ENCODE measurements at places on chromosomes 12 and 14.

- DNase-seq, result peak; percentile 49
Observed at GRCh38 chr12:48189331-48190125, 6.1 kb downstream of the CCDC184 start.

DNA sequence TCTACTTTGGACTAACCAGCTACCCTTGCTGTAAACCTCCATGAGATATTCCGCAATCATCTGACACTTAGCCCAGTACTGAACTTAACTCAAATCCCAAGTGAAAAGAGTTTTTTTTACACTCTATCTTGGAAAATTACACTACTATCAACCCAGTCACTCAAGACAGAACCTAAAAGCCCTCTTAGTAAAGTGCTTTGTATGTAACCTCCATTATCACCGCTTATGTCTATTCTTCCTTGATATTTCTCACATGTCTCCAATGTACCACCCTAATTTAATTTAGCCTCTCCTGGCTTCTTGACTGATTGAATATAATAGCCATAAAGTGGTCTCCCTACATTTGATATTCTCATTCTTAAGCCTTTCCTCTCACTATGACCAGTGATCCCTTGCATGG is 168.8 kb upstream of the SYT1 start:
- no peak for DNase-seq

- DNase-seq, result no peak
Observed at GRCh38 chr14:32015166-32015565, 61.9 kb upstream of the ARHGAP5 start.

- no peak for DNase-seq
Observed at GRCh38 chr14:22978981-22979671, 3.2 kb downstream of the AJUBA start.

DNA sequence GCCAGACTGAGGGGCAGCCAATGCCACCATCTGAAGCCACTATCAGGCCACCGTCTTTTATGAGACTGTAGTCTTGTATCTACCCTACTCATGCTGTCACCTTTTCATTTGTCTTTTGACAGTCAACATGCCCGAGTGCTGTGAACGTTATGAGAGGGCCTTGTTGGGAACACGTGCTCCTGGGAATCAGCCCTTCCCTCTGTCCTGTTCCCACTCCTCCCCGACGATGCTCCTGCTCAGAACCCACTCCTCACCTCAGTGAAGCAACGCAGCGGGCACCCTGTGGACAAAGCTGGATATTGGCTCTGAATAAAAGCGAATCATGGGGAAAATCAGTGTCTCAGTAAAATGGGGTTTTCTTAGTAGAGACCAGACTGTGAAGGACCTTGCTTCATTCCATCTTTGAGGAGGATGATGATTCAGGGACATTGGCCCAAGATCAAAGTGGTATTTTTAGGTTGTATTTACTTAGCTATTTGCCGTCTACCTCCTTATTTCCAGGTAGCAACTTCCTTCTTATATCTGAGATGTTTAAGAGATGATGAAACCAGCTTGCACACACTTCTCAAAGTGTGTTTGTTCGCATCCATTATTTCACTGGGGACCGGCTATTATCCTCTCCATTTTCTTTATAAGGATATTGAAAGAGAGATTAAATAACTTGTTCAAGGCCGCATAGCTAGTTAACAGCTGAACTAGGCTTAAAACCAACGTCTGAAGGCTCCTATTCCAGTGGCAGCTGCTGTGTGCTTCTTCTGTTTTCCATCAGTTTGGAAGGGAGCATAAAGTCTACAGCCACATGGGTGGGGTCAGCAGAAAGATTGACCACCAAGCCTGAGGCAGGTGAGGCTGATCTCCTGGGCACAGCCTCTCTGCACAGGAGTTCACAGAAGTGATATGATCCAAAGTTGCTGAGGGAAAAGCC is 43.9 kb upstream of the CTDSP2 start:
- DNase-seq, result no peak

- DNase-seq, result no peak
Observed at GRCh38 chr14:98136012-98136789, 1135.8 kb downstream of the BCL11B start.

GRCh38 chr12:72041811-72042210 is 103.2 kb downstream of the TPH2 start:
- no peak for DNase-seq

GRCh38 chr12:13165617-13166041 is 30.9 kb upstream of the EMP1 start:
- DNase-seq, result no peak

- peak; percentile 77 for DNase-seq
Observed at GRCh38 chr14:100246809-100247428, 8.0 kb downstream of the YY1 start.

DNA sequence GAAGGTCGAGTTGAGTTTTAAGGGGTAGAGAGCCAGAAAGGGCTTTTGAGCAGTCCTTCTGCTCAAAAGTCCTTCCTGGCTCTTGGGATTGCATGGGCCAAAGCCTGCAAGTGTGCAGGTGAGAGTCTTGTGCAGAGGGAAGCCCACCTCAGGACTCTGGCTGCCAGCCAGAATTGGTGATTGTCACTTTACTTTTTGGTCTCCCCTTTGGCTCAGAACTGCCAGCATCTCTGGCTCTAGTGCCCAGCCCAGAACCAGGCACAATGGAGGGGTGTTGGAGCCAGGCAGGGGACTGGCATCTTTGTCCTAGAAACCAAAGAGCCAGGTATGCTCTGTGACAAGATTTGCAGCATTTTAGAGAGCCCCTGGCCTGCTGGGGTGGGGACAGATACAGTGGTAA is 23.5 kb downstream of the FAM222A start:
- DNase-seq, result no peak

DNA sequence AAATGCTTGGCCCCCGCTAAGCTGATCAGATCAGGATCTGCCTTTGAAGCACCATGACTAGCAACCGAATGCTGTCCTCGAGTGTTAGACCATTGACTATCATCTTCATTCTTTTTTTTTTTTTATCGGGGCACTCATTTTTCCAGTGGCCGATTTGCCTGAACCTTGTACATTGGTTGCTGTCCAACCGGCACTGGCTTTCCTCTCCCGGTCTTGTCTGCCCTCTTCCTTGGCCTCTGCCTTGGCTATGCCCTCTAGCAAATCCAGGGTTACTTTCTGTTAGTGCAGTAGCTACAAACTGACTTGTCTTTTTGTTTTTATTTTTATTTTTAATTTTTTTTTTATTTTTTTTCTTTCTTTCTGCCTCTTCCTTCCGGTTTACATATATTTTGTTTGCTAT is 102.3 kb downstream of the ALG10 start:
- no peak for DNase-seq

DNA sequence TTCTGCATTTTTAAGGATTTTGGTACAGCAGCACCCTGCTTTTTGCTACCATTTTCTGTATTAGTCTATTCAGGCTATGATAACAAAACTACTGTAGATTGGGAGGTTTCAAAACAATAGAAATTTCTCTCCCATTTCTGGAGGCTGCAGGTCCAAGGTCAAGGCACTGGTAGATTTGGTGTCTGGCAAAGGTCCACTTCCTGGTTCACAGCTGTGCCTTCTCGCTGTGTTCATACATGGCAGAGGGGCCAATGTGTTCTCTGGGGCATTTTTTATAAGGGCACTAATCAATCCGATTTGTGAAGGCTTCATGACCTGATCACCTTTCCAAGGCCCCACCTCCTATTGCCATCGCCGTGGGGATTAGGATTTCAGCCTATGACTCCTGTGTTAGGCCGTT is 268.1 kb upstream of the RTL1 start:
- no peak for DNase-seq

DNA sequence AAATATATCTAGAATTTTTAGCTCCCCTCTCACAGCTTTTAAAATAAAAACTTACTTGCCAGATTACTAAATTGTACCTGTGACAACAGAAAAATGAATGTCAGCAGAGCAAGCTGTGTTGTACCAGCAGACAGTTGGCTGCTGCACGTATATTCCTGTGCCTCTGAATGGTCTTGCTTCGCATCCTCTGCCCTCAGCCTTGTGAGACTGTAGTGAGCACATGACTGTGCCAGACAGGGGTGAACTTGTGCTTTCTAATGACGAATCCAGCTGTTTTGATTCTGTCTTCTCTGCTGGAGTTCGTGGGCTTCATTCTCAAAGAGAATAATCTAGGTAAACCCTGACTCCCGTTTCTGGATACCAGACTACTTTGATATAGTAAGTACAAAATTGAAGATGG is 58.3 kb upstream of the FRMD6 start:
- no peak for DNase-seq

DNA sequence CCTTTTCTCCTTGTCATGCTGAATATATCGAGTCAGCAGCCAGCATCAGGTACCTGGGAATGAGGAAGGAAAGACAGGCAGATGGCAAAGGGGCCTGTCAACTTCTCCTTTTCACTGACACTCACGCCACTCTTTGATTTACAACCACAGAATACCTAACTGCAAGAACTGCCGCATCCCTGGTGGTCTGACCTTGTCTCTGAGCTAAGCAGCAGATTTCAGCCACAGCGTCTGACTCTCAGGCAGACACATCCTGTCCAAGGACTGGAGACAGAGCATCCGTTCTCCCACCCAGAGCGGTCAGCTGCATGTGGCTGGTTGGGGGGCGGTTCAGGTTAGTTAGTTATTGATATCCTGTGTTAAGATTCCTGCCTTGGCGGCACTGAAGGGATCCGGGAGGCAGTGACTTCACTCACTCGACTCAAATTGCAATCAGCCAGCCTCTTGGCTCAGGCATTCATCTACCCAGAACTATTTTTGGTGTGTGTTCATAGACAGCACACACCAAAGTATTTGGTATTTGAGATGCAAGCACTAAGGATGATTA is 11.2 kb upstream of the MAP1LC3B2 start:
- DNase-seq, result no peak

DNA sequence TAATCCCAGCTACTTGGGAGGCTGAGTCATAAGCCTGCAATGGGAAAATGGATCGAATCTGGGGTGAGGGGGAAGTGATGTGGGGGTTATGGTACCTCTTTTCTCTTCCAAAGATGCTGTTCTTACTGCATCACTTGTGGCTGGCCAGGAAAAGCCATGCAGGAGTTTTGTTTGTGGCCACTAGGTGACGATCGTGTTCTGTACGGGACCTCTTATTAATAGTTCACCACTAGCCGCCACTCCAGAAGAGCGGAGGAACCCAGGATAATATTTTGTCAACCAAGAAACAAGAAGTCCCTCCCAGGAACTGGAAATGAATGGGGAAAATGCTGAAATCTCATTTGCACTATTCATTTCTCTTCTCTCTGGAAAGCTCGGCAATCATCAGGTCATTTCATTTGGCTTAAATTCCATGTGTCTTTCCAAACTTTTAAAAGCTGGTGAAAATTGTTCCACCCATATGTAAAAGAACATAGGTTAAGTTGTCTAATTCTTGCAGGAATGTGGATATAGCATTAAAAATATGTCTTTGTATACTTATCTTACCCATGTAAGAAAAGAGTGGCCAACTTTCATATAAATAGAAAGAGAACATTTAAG is 8.9 kb downstream of the GPR65 start:
- DNase-seq, result peak; percentile 66

DNA sequence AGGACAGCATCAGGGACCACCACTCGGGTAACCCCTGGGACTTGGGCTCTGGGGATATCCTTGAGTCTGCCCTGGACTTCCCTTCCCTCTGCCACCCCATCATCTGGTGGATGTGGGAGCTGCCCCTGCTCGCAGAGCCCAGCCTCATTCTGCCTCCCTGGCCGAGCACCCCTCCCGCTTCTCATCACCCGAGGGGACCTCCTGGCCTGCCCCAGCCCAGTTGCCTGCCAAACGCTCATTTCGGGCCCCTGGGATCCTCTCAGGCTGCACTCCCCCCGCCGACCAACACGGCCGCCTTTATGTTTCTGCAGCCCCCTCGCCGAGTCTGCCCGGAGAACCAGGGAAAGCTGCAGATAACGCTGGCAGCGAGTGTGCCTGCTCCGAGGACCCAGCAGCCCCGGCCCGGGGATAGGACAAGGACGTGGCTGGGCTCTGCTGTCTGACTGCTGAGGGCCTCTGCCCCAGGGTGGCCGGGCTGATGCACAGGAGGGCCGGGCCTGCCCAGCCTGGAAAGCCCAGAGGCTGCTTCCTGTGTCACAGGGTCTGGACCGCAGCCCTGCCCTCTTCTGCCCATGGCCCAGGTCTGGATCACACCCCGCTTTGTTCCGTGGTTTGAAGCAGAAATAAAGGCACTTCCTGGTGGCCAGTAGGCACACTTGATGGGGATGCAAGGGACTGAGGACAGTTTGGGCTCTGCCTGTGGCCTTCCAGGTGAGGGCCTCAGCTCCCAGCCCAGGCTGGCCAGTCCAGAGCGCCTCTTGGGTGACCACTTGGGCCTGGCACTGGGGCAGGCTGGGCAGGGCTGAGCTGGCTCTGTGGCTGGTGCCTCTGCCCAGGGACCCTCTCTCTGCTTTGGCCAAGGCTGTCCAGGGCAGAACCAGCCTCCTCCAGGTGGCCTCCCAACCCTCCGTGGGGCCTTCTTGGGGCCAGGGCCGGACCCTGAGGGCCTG is 4.9 kb upstream of the EXOC3L4 start:
- no peak for DNase-seq

- DNase-seq, result no peak
Observed at GRCh38 chr12:66438601-66439000, 136.3 kb downstream of the HELB start.

- no peak for DNase-seq
Observed at GRCh38 chr12:91743704-91744321, 401.8 kb downstream of the BTG1 start.

DNA sequence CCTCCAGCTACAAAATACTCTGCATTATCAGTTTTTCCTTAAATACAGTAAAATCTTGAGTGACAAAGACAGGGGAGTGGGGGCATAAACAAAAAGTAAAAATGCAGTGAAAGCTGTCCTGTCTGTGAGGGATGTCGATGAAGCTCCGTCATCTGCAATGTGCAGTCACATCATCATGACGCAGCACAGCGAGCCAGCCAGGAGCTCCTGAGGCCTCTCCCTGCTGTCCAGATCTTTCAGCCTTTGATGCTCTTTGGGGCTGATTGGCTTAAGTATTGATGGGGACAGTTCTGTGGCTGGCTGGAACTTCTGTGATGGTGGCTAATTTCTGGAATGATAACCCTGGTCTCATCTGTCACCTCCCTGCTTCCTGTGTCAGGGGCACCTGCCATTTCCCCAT is 54.6 kb upstream of the TRAF3 start:
- DNase-seq, result no peak

DNA sequence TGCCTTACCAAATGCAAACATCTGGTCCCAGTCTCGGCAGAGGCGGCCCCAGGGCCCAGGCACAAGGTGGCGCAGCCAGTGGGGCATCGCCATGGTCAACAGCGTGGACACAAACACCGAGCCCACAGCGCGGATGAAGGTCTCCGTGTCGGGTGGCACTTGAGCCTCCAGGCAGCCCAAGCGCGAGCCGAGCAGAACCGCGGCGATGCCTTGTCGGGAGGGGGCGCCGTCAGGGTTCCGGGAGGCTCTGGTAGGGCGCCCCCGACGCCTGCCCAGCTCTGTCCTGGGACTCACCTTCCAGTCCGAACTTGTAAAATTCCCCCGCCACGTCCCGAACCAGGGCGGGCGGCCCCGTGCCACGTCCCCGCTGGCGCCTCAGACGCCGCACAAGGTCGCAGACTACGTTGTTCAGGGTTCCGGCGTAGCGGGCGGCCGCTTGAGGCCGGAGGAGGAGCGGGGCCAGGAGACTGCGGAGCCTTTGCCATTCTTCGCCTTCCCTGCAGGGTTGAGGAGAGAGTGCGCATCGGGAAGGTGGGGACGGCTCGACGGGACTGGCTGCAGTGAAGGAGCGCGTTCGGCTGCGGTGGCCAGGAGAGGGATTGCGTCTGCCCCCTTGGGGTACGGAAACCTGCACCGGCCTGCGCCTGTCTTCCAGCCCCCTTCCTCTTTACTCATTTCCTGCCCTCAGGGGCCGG is 1.7 kb downstream of the CYP27B1 start:
- peak; percentile 40 for DNase-seq
